CD4-positive, alpha-beta T cell (primary cell): ENCODE measurements at places on chromosomes 7 and 10. TPM values are rescaled to one million over a fixed set of nuclear protein-coding genes. Genes with fewer than 3 reads are reported as not detected.

DNA sequence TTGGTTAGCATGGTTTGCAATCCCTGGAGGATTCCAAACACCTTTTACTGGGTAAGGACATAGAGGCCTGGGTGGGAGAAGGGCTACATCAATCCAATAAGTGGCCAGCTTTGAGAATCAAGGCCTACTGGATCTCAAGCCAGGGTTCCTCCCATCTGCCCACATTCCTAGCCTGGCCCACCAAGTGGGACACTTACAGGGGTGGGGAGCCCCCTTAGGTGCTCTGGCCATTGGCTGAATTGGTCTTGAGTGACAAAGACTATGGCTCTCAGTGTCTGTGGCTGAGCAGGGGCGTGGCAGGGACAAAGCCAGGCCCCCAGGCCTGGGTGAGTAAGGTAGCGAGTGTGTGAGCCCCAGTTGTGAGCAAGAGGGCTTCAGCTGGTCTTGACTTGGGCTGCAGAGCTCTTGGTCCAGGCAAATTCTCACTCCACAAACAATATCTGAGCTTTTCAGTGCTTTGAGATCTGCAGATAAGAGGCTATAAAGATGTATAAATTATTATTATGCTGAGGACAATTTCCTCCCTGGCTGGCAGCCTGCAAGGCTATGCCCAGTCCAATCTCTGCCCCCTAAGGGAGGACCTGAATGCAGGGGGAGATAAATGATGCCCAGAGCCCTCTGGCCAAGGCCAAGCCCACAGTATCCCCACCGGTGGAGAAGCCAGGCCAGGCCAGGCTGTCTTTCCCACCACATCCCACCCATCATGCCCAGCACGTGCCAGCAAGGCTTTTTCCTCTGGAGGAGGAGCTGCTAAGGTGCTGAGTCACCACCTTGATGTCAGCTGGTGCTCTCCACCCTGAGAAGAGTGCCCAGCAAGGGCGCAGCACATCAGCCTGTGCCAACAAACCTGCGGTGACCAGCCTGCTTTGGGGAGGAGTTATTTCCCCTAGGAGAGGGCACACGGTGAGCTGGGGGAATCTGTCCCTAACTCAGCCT is 80.7 kb upstream of the DUSP5 start:
- no peak for DNase-seq

TYW1B gene
- total RNA-seq, result 4.0 TPM

- no peak for DNase-seq
Observed at GRCh38 chr7:113775401-113775800, 143.4 kb downstream of the PPP1R3A start.

DNA sequence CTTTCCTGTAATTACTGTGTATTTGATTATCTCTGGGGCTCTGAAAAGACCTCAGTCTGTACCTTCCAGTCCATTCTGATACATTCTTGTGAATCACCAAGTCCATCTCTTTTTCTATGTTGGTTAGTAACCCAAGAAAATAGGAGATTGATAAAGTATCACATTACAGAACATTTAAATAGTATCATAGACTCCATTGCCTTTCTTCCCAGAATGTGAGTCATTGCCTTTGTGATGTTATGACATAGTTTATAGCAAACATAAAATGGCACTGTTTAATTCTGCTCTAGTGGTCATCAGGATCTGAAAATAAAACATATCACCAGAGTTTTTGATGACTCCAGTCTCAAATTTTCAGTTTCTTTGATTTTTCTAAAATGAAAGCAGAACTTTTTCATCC is 78.4 kb downstream of the NRG3 start:
- DNase-seq, result no peak

GRCh38 chr10:68604441-68604840 is 44.3 kb downstream of the TET1 start:
- no peak for DNase-seq

FBXO24 gene
- 0.78 TPM for total RNA-seq

DNA sequence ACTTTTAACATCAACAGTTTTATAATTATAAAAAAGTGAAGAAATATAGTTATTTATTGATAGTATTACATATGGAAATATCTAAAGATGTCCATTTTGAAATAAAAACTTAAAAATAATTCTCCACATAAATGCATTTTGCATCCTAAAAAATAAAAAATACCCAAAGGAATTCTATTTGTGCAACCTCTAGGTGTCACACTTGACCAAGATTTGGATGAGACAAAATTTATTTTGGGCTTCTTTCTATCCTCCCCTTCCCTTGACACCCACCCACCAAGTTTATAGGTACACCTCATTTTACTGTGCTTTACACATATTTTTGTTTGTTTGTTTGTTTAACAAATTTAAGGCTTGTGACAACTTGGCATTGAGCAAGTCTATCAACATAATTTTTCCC is 3.3 kb upstream of the THSD7A start:
- DNase-seq, result no peak
